NCI-H1105 (cell line): ENCODE measurements at places on chromosomes 7 and 10.

GRCh38 chr10:109838592-109839244, 84.6 kb downstream of the XPNPEP1 start:
- no peak for DNase-seq

DNA sequence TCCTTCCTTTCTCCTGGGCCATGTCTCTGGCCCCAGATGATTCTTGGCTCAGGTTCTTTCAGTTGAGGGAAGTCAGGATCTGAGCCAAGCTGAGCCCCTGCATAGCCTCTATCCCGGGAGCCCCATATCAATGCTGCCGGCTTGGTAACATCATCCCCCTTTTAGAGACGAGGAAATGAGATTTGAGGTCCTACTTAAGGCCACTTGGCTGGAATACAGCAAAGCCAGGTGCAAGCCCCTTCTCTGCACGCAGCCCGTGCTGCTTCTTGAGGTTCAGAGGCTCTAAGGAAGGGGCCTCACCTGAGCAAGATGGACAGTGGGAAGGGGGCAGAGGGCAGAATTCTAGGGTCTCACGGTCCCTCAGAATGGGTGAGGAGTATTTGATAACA, 2.4 kb upstream of the IRF5 start:
- DNase-seq, result no peak

- no peak for DNase-seq
Measured at GRCh38 chr7:149733131-149733923, 40.1 kb downstream of the ZNF467 start.

GRCh38 chr7:156993021-156993924, 17.2 kb downstream of the MNX1 start:
- no peak for DNase-seq

DNA sequence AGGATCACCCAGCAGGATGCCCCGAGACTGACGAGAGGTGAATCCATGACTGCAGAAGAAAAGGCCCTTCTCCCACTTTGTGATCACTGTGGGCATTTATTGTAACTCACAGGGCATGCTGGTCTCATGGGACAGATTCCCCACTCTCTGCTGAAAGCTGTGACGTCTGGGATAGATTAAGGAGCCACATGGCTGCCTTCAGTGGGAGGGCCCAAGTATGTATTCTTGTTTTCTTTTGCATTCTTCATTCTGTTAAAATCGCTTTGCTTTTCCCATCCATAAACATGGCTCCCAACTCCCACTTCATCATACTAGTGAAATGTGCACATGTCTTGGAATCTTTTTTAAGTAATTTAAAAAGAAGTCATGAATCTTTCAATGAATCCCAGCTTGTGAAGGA, 67.2 kb downstream of the FAM107B start:
- DNase-seq, result no peak

DNA sequence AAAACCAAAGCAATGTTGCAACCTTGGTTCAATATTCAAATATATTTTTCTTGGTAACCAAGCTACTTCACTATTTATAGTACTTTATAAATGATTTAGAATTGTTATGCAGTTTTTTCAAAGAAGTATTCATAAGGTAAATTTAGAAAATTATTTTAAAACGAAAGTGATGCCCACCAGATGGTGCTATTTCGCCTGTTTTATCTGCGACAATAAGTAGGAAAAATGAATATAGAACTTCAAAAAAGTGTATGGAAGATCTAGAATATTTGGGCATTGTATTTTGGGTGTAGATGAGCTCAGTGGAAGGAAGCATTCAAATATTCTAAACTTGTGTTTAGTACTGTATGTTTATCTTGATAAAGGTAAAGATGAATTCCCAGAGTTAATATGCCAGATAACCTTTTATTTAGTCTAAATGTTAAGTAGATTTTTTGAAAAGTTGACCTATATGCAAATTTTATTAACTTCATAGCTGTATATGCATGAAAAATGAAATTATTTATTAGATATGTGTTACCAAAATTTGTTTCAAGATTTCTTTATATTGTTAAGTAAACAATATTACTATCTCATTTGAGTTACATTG, 93.2 kb downstream of the ADK start:
- no peak for DNase-seq

- no peak for DNase-seq
Measured at GRCh38 chr10:72096115-72097000, 8.0 kb upstream of the SPOCK2 start.

GRCh38 chr7:49597805-49598204, 175.6 kb upstream of the VWC2 start:
- DNase-seq, result no peak

DNA sequence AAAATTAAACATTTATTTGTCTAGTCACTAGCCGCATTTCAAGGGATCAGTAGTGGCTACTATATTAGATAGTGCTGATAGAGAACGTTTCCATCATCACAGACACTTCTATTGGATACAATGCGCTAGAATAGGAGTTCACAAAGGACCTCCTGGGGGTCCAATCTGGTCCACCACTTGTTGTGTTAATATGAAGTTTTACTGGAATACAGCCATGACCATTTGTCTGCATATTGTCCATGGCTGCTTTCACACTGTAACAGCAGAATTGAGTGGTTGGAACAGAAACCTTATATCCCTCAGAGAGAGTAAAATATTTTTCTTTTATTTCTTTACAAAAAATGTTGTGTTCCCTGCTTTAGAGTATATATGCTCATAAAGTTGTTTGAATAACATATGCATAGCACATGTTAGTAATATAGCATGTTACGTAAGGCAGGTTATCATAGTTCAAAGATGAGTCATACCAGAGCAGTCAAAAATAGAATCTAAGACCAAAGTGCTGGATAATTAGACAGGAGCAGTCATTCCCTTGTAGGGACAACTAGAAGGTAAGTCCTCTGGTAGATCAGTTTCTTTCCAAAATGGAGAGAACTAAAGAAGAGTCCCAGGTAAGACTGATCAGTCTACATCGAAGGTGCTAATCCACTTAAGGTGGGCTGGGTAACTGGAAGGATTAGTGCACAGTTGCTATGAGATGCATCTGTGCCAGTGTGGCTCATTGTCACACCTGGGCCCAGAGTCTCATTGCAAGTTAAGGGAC, 14.9 kb downstream of the BZW2 start:
- no peak for DNase-seq

DNA sequence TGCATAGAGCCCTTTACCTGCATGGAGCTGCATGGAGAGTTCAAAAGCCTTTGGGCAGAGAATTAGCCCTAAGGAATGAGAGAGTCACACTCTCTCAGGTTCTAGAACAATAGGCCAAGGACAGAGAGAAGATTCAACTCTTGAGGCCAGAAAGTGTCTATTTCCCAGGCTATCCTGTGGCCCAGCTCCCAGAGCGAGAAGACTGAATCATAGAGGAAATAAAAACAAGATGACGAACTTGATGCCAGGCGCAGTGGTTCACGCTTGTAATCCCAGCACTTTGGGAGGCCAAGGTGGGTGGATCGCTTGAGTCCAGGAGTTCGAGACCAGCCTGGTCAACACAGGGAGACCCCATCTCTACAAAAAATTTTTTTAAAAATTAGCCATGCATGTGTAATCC, 18.3 kb upstream of the PODXL start:
- DNase-seq, result no peak

DNA sequence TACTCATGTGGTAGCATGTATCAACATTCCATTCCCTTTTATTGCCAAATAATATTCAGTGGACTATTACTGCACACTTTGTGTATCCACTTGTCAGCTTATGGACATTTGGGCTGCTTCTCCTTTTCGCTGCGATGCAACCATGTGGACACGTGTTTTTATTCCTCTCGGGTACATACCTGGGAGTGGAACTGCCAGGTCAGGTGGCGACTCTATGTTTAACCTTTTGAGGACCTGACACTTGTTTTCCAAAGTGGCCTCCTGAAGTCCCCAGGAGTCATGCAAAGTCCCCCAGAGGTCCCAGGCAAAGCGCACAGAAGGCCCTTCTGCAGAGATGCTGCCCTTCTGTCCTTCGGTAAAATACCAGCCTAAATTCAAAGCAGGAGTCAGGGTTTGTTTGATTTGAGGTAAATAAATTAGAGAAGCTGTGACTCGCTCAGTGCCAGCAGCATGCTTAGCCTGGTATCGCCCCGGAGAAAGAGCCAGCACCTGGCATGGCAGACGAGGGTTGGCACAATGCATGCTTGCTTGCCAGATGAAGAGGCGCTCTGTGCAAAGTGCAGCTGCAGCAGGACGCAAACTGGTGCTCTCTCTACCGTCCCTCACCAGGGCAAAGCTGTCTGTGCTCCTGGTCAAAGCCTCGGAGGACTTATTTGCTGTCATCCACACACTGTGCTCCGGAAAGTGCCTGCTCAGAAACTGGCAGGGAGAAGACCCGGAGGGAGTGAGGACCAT, 37.8 kb downstream of the HIPK2 start:
- peak; percentile 50 for DNase-seq
